Amygdala (tissue), 56 donors: ENCODE measurements at places on chromosomes 6 and 20.

DNA sequence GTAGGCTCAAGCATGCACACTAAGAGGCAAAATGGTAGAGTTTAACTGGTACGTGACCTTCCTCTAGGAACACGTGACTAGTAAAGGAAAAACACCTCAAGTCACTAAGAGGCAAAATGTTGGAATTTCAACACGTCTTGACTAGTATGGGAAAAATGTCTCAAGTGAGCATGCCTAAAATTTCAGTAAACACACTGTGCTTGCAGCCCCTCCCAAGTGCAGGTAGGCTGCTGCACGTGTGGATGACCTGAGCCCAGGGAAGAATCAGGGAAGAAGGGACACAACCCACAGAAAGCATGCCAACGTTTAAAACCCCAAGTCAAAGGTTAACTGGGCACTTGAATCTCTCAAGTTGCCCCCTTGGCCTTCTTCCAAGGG lies 162.2 kb downstream of the TENT5A start:
- DNase-seq, result no peak

- DNase-seq, result no peak
These were observed 34.8 kb downstream of the SH3BGRL2 start for GRCh38 chr6:79665725-79666551.

DNA sequence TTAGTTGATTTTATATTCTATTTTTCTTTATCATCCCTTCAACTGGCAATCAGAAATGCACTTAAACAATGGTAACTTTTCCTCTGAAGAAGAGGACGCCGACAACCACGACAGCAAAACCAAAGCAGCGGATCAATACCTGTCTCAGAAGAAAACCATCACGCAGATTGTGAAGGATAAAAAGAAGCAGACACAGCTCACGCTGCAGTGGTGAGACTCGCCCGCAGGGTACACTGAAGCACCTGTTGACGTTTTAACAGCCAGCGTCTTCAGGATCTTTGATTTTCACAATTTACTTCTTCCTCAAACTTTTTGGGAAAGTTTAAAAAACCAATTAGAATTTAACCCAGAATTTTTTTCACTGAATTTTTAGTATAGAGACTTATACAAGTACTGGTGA lies 701 bp downstream of the RFX6 start:
- DNase-seq, result no peak

DNA sequence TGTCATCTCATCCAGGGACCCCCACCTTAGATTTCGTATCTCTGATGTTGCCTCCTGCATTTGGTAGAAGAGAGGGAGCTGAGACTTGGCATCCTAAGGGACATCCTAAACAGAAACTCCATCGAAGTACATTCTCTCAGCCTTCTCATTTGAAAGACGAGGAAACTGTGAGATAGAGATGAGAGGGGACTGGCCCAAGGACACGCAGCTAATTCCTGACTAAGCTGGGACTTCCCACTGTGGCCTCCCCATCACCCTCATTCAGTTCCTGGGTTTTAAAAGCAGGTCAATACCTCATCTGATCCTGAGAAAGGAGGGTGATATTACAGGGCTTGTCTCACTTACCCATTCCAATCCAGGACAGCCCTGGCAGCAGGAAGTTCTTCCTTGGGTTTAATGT lies 855 bp upstream of the WFDC5 start:
- DNase-seq, result no peak

GRCh38 chr6:107800564-107801164 lies 23.4 kb downstream of the SCML4 start:
- DNase-seq, result no peak

DNA sequence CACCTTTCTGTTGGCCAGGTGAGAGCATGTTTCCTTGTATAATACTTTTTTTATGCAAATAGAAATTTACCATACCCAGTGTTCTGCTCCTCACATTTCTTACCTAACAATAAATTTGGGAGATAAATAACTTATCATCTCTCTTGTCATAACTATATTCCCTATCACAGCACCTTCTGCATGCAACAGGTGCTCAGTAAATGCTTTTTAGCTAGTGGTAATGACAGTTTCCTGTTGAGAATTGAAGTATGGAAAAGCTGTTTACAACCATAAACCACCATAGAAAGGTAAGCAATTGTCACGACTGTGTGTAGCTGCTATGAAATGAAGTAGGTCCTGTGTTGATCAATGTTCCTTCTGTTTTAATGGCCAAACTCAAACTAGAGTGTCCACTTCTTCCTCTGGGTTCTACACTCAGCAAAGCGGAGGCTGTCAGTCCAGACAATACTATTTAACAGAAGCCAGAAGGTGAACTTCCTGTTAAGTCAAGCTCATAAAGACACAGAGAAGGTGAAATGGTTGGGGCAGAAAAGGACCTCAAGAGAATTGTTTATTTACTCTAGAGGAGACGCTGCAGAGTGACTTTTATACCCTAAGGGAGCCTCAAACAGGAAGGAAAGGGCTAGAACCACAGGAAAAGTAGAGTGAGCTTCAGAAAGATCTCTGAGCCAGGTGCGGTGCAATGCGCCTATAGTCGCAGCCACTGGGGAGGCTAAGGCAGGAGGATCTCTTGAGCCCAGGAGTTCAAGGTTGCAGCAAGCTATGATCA lies 84.0 kb upstream of the SLC22A16 start:
- DNase-seq, result no peak

DNA sequence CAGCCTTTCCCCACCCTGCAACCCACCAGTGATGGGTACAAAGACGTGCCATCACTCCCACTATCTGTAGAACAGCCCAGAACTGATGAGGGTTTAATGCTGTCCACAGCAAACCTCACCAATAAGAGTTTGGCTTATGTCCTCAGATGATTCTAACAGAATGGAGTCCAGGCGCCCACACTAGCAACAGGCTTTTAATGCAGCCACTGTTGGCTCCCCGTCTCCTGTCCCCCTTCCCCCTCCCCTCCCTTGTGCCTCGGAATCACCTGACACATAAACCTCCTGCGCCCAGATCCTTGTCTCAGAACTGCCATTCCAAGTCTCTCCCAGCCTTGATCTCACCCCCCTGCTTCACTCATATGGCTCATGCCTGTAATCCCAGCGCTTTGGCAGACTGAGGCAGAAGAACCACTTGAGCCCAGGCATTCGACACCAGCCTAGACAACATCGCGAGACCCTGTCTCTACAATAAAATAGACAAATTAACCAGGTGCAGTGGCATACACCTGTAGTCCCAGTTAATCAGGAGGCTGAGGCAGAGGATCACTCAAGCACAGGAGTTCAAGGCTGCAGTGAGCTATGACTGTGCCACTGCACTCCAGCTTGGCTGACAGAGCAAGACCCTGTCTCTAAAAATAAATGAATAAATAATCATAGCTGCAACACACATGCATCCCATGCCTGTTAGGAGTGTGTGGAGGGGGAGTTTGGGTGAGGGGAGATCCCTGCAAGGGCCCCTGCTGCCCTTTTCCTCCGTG lies 85.6 kb downstream of the SNX5 start:
- DNase-seq, result no peak

GRCh38 chr20:50693001-50693400 lies 1.7 kb upstream of the RIPOR3 start:
- no peak for DNase-seq

DNA sequence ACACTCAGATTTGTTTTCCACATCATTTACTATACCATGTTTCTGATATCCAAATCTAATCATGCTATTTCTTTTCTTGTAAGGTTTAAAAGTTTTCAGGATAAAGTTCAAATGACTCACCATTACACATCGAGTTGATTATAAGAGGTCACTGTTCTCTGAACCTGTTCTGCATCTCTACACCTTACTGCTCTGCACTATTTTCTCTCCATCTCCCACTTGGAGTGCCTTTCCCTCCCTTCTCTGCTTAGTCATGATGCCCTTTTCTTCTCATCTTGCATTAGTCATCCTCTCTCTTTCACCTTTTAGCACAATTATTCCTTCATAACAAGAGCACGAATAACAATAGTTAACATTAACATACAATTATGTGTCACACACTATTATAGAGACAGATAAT lies 37.5 kb upstream of the FUT9 start:
- no peak for DNase-seq

DNA sequence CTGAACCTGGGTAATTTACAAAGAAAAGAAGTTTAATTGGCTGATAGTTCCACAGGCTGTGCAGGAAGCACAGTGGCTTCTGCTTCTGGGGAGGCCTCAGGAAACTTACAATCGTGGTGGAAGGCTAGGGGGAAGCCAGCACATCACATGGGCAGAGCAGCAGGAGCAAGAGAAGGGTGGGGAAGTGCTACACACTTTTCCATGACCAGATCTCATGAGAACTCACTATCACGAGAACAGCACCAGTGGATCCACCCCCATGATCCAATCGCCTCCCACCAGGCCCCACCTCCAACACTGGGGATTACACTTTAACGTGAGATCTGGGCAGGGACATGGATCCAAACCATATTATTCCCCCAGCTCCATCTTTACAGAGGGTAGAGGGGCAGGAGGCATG lies 166.4 kb downstream of the NFATC2 start:
- no peak for DNase-seq

DNA sequence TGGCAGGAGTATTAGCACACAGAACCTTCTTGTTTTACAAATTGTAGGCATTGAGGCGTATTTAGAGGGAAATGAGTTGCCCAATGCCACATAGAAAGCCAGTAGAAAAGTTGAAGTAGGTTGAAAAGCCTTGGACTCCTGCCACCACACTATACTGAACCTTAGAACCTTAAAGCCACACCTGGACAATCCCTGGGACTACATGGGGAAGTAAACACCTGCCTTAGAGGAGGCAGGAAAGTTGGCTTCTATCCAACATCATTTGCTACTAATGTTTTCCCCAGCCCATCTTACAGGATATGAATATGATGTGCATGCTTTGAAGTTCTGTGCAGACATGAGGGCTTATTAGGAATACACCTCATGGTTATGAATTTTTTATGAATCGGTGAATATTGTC lies 5.3 kb upstream of the EPPIN start:
- no peak for DNase-seq

DNA sequence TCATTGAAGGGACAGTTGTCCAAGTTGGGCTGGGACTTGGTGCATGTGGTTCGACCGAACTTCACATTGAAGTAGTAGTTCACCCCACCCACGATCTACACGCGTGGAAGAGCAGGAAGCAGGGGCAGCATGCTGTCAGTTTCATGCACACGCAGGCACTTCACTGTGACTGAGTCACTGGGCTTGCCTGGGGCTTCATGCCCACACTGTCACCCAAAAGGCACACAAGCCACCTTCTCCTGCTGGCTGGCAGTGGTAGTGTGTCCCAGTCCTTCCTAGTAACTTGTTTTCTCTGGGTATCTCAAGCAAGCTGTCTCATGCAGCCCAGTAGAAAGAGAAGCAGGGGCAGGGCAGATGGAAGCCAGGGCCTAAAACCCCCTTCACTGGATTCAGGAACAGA lies 2.0 kb downstream of the CST5 start:
- no peak for DNase-seq

GRCh38 chr20:37075932-37076685 lies 19.7 kb downstream of the RBL1 start:
- DNase-seq, result no peak

GRCh38 chr6:11899645-11900044 lies 112.5 kb upstream of the HIVEP1 start:
- no peak for DNase-seq

GRCh38 chr6:35073766-35074471 lies 67.2 kb downstream of the TCP11 start:
- DNase-seq, result no peak

DNA sequence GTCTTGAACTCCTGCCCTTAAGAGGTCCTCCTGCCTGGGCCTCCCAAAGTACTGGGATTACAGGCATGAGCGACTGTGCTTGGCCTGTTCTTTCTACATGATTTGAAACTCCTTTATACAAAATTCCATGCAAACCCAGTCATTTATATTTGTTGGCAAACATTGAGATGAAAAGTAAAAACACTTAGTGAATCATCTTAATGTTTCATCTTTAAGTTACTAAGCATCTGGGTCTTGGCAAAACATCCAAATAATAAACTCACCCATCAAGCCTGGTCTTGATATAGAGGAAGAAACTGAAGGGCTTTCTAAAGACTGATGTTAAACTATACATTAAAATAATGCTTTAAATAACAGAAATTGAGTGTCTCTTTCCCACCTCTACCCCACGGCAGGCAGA lies 95.1 kb downstream of the FUT9 start:
- DNase-seq, result no peak

DNA sequence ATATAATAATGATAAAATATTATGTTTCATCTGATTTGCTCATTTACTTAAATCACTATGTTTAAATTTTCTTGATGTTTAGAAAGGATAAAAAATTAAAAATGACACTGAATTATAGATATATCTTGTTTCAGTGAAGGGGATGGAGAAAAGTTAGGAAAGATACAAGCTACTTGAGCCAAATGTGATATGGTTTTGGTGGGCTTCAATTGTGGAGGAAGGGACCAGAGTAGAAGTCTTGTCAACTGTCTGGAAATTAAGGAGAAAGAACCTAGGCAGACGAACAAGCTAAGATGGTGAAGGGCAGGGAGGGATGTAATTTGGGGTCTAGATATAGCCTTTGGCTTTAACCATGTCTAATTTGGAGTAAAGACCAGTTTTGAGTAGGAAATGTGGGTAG lies 186.4 kb upstream of the MMS22L start:
- no peak for DNase-seq

DNA sequence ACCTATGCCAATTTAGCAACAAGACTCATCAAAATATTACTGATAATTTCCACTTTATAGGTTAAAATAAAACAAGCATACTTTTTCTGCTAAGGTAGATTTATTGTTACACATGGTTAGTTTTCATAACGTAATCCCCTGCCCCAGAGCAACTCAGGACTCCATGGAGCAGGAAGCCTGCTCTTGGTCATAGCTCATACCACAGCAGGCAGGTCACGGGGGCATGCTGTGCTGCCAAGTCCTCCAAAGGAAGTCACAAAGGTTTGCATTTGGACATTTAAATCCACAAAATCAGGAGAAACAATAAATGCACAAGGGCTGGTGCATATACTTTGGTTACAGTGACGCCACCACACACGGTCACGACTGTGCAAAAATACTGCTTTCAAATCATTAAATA lies 12.5 kb downstream of the GZF1 start:
- no peak for DNase-seq

DNA sequence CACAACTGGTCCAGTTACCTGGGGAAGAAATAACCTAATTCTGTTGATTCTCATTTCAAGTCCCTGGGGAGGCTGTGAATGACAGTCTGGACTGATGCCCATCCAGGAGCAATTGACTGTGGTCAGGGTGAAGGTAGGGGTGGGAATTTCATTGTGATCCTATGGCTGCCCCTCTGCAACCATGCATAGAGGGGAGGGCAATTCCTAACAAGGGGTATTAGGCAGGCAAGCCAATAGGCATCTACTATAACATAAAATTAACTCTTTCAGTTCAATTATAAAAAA lies 44.0 kb upstream of the TRAM2 start:
- no peak for DNase-seq

DNA sequence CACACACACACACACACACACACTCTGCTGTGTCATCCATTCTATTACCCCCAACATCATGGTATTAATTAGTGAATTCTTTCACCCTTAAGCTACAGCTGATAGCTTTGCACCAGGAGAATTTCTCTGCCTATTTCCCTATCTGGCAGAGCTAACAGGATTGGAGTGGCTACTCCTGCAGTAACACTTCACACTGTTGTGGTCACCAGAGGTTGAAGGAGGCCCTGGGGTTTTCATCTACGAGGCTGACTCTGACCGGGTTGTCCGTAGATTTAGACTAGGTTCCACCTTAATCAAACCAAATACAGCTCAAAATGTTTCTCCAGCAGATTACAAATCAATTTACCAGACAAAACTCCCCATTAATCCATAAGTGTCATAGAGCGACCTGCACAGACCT lies 69.2 kb upstream of the RIPOR2 start:
- DNase-seq, result no peak

GRCh38 chr20:62428396-62429295 lies 1.3 kb upstream of the RBBP8NL start:
- DNase-seq, result no peak

- no peak for DNase-seq
These were observed 13.0 kb downstream of the EFCAB8 start for GRCh38 chr20:32871627-32872160.
